Breast epithelium (tissue), 4 donors: ENCODE measurements at places on chromosomes 2 and 18.

- no peak overlapping the region for H3K4me3 ChIP-seq
- H3K27ac ChIP-seq, result no peak overlapping the region
- DNase-seq, result no peak
- no peaks in the 10 kb centered on the region for H3K36me3 ChIP-seq
- no peaks in the 10 kb centered on the region for H3K4me1 ChIP-seq
Observed at GRCh38 chr2:118044103-118044716, 30.3 kb upstream of the CCDC93 start.

DNA sequence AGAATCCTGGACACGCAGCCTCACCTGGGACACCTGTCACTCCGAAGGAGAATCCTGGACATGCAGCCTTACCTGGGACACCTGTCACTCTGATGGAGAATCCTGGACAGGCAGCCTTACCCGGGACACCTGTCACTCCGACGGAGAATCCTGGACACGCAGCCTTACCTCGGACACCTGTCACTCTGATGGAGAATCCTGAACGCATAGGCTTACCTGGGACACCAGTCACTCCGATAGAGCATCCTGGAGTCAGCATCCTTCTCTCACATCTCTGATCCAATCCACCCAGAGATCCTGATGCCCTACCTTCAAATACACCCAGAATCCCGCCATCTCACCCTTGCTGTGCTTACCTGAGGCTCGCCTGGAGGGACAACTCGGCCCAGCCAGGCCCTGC lies 154.9 kb downstream of the NDUFA10 start:
- no peak overlapping the region for H3K4me3 ChIP-seq
- no peaks in the 10 kb centered on the region for H3K36me3 ChIP-seq
- peaks cover 3% of the 10 kb centered on the region for H3K27me3 ChIP-seq
- no peak overlapping the region for H3K27ac ChIP-seq

- no peaks in the 10 kb centered on the region for H3K27me3 ChIP-seq
- H3K36me3 ChIP-seq, result peaks cover 4% of the 10 kb centered on the region
- DNase-seq, result no peak
- H3K4me3 ChIP-seq, result no peak overlapping the region
- no peak overlapping the region for H3K27ac ChIP-seq
- no peaks in the 10 kb centered on the region for H3K4me1 ChIP-seq
Observed at GRCh38 chr2:195038153-195038552, 618.9 kb upstream of the SLC39A10 start.

GRCh38 chr18:79129120-79129519 lies 59.9 kb downstream of the ATP9B start:
- H3K4me1 ChIP-seq, result no peaks in the 10 kb centered on the region
- DNase-seq, result no peak
- no peak overlapping the region for H3K4me3 ChIP-seq
- H3K27me3 ChIP-seq, result no peaks in the 10 kb centered on the region
- no peaks in the 10 kb centered on the region for H3K36me3 ChIP-seq
- no peak overlapping the region for H3K27ac ChIP-seq

GRCh38 chr2:46936566-46936965 lies 21.0 kb upstream of the MCFD2 start:
- no peak overlapping the region for H3K4me3 ChIP-seq
- H3K27ac ChIP-seq, result no peak overlapping the region
- DNase-seq, result no peak
- H3K27me3 ChIP-seq, result no peaks in the 10 kb centered on the region

DNA sequence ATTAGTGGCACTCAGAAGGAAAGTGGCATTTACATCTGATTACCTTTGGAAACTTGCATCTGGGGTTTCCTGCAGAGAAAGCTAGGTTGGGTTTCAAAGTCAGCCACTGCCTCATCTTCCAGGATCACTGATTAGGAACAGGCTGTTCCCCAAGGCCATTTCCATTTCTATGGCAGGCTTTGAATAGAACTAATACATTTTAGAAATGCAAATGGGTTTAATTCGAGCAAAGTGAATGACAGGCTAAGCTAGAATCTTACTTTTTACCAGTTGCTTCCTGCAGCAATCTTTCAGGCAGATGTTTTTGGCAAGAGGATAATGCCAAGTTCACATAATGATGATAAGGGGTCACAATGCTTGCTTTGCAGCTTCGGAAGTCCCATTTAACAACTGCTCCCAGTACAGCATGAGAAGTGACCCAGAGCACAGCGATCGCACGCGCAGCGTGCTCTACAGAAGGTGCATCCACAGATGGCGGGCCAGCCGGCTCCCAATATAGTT lies 336.7 kb downstream of the LPIN1 start:
- H3K27me3 ChIP-seq, result no peaks in the 10 kb centered on the region
- no peaks in the 10 kb centered on the region for H3K4me1 ChIP-seq
- H3K36me3 ChIP-seq, result no peaks in the 10 kb centered on the region
- no peak overlapping the region for H3K27ac ChIP-seq
- DNase-seq, result no peak

DNA sequence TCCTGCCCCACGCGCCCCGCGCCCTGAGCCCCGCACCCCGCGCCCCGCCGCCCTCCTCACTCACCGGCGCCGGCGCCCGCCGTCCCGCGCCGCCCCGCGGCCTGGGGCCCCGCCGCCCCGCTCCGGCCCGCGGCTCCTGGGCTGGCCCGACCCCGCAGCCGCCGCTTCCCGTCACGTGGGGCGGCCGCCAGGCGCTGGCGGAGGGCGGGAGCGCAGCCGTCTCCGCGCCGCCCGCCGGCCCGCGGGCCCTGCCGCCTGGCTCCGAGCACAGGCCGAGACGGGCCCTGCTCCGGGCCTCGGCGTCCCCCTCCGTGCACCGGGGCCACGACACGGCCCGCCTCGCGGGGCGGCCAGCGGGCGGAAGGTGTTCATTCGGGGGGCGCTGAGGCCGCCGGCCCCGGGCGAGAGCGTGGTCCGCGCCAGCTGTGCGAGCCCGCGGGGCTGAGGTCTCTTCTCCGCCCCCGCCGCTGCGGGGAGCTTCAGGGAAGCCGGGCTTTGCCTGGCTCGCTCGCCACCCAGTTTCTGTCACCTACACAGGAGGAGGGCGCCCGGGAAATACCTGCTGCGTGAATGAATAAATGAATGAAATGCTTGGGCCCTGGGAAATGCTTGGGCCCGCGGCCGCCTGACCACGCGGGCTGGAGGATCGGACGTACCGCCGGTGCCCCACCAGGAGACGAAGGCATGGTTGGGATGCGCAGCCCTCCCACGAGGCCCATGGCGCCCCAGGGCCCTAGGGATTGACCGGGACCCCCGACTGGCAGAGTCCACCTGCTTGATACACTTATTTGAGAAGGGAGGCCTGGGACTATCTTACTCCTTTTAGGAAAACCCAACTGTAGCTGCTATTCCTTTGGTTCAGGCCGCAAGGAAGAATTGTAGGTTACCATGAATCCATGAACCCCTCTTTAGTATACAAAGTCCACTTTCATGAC lies at the start of gene TGFBRAP1:
Gene TGFBRAP1 (minus strand): TSS at position 175 of the 935 bp plus-strand sequence. CDS start 21,434 bp downstream, outside the sequence.
- peak within 1 kb of the TSS; percentile 71 for H3K4me3 ChIP-seq
- H3K27ac ChIP-seq, result peak within 1 kb of the TSS; percentile 80
- peaks cover 6% of the 10 kb centered on the region for H3K4me1 ChIP-seq
- H3K36me3 ChIP-seq, result no peaks in the 10 kb centered on the region
- no peaks in the 10 kb centered on the region for H3K27me3 ChIP-seq

- no peak overlapping the region for H3K27ac ChIP-seq
- H3K4me3 ChIP-seq, result no peak overlapping the region
- peaks cover 5% of the 10 kb centered on the region for H3K36me3 ChIP-seq
Observed at GRCh38 chr2:11820650-11821049, 74.2 kb downstream of the LPIN1 start.

GRCh38 chr2:36538335-36538734 lies 59.6 kb downstream of the FEZ2 start:
- no peak overlapping the region for H3K4me3 ChIP-seq
- DNase-seq, result no peak
- no peaks in the 10 kb centered on the region for H3K4me1 ChIP-seq
- H3K27me3 ChIP-seq, result no peaks in the 10 kb centered on the region
